GM23248 (cell line): ENCODE measurements at places on chromosomes 11 and 22. TPM values are rescaled to one million over a fixed set of nuclear protein-coding genes. Genes with fewer than 3 reads are reported as not detected.

DNA sequence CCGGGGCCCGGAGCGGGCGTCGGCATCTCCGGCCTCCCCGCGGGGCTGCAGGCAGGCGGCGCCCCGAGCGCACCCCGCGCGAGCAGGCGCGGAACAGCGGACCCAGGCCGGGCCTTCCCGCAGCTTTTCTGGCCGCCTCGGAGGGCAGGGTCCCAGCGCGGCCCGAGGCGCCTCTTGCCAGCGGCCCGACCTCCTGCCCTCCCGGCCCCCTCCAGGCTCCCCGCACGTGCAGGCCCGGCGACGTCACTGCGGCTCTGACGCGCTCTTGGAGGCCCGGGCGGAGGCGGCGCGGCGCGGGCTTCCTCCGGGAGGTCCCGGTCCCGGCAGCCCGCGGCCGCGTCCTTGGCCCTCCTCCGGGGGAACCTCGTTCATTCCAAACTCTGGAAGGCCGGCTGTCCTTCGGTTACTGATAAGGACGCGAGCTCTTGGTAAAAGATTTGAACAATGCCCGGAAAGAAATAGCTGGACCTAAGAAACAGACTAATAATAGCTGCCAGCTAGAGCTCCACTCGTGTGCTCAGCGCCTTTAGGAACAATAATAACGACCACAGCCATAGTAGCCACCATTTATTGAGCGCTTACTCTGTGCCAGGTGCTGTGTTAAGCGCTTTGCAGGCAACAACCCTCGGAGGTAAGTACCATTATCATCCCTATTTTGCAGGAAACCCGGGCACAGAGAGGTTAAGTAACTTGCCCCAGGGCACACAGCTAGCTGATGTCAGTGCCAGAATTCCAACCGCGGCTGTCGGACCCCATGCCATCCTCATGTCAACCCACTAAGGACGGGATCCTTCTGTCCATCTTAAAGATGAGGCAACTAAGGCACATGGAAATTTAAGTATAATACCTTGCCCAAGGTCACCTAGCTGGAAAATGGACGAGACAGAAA is 39.1 kb upstream of the CREB3L1 start:
- peak overlapping the region; percentile 95 for H3K27ac ChIP-seq
- peak overlapping the region; percentile 73 for H3K4me3 ChIP-seq
- peaks cover 35% of the 10 kb centered on the region for H3K4me1 ChIP-seq

DNA sequence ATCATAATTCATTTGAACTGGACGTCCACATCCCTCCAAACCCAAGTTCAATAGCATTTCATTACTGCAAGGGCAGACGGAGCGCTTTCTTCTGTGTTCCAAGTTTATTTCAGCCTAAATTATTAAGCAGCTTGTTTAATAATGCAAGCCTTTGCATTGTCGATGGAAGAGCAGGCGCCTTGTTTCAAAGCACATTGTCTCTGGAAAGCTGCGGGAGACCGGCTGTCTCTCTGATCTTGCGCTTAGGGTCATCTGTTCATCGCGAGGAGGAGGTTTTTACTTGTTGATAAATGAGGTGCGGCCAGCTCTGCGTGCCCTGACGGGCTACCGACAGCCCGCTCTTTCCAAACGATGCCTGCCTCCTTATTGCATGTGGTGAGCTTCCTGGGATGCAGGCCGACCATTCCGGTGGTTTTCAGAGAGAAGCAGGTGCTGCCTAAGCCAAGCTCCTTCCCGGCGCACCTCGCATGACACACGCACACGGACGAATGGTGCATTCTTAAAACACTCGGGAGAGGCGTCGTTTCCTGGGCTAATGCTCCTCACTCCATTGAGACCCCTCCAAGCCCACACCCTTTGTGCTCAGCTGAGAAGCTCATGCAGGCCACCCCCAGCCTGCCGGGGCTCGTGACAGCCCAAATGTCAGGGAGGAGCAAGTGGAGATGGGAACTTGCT is 456.9 kb downstream of the BRD1 start:
- H3K36me3 ChIP-seq, result no peaks in the 10 kb centered on the region
- H3K27ac ChIP-seq, result no peak overlapping the region
- no peak for DNase-seq
- no peaks in the 10 kb centered on the region for H3K27me3 ChIP-seq

DNA sequence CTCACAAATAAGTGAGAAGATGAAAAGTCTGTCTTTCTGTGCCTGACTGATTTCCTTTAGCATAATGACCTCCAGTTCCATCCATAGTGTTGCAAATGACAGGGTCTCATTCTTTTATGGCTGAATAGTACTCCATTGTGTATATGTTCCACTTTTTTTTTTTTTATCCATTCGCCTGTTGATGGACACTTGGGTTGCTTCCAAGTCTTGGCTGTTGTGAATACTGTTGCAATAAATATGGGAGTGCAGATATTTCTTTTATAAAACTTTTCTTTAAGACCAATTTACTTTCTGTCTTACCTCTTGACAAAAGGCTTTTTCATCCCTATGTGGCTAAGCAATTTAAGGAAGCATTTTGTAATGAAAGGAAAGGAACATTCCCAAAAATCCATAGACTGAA is 104.6 kb downstream of the MUC15 start:
- H3K36me3 ChIP-seq, result no peaks in the 10 kb centered on the region
- no peaks in the 10 kb centered on the region for H3K27me3 ChIP-seq
- no peak for DNase-seq

GRCh38 chr11:32374261-32374711 is 61.1 kb downstream of the WT1 start:
- peak; percentile 39 for DNase-seq
- no peak overlapping the region for H3K4me3 ChIP-seq
- H3K4me1 ChIP-seq, result no peaks in the 10 kb centered on the region
- no peaks in the 10 kb centered on the region for H3K36me3 ChIP-seq

GRCh38 chr22:17237038-17237668 is 17.9 kb upstream of the ADA2 start:
- H3K4me1 ChIP-seq, result no peaks in the 10 kb centered on the region
- H3K4me3 ChIP-seq, result no peak overlapping the region
- DNase-seq, result no peak
- no peaks in the 10 kb centered on the region; the same call in 1 of the 2 replicates for H3K27me3 ChIP-seq
- no peaks in the 10 kb centered on the region for H3K36me3 ChIP-seq

GRCh38 chr11:116955548-116955947 is 118.1 kb upstream of the APOA1 start:
- H3K4me3 ChIP-seq, result no peak overlapping the region
- DNase-seq, result no peak
- peaks cover 4% of the 10 kb centered on the region; the same call in 1 of the 2 replicates for H3K36me3 ChIP-seq
- no peak overlapping the region for H3K27ac ChIP-seq
- no peaks in the 10 kb centered on the region for H3K27me3 ChIP-seq
- peaks cover 14% of the 10 kb centered on the region for H3K4me1 ChIP-seq

The SLC6A5 gene
- total RNA-seq, result not detected in 2 replicates

The TRPC6 gene
- under 0.01 and 0.11 TPM in 2 replicates for total RNA-seq

The NTM gene
- total RNA-seq, result 23.1 and 25.9 TPM in 2 replicates

The PC gene
- total RNA-seq, result 16.4 and 23.1 TPM in 2 replicates

The MYBPC3 gene
- not detected in 2 replicates for total RNA-seq

The OR51B4 gene
- total RNA-seq, result not detected in 2 replicates
